Ovary (tissue), 10 donors: ENCODE measurements at places on chromosomes 7 and 10. TPM values are rescaled to one million over a fixed set of nuclear protein-coding genes. Genes with fewer than 3 reads are reported as not detected.

GRCh38 chr10:62332406-62332805 is 41.8 kb upstream of the ZNF365 start:
- no peak for DNase-seq

The BLOC1S2 gene
- total RNA-seq: 24.6 TPM

DNA sequence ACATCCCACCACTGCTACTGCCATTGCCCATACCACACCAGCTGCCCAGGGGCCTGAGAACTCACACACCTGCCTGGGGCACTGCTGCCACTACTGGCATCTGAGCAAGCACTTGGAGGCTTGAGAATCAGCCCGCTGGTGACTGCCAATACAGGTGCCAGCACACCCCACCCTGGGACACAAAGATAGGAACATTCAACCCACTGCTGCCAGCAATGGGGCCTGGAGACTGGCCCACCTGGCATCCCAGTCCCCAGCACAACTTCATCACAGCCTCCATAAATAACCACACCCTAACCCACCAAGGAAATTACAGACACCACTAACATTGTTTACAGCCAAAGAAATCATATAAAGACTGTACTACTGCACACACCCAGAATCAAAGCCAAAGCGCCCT is 115.9 kb downstream of the SLC16A9 start:
- no peak for DNase-seq

The SEMA4G gene
- 13.1 TPM for total RNA-seq

The VDAC2 gene
- total RNA-seq: 154 TPM

The SORCS1 gene
- total RNA-seq: 1.3 TPM

DNA sequence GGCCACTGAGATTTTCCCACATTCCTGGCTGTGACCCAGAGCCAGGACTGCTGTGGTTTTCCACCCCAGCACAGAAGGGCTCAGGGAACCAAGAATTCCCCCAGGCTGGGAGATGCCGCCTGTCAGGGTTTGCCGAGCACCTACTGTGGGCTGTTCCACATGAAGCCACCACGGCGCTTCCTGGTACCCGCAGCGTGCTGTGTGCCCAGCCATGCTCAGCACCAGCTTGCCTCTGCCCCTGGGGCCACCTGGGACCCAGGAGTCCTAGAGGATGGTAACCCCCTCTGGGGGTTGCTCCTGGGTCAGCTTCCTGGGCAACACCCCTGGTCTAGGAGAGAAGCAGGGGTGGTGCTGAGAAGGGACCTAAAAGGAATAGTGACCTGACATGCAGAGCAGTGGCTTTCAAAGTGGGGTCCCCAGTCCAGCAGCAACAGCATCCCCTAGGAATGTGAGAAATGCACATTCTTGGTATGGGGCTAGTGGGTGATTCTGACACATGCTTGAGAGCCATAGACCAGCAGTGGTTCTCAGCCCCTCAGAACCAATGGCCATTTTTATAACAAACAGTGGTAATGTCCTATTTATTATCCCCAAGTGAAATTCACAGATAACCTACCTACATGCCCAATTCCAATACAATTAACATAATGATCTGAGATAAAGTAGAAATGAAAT is 53.4 kb downstream of the TSPAN15 start:
- DNase-seq: no peak

- DNase-seq: no peak
Measured at GRCh38 chr10:725302-725701, 35.8 kb upstream of the DIP2C start.

DNA sequence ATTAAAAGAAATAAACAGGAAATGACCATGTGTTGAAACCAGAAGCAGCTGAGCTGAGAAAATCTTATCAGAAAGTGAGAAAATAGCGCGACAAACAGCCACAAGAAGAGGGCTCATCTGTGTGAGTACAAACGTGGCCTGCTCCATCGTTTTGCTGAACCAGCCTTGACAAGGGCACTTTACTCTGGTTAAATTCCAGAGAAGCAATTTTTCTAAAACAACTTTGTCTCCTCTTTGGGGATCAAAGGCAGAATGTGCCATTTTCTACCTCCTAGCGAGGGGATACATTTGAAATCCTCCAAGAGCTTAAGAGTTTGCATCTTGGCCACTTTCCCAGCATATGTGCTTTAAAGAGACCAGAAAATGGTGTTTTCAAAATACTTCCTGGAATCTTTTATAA is 51.3 kb upstream of the VIPR2 start:
- DNase-seq: no peak

The DUSP5 gene
- 6.2 TPM for total RNA-seq

DNA sequence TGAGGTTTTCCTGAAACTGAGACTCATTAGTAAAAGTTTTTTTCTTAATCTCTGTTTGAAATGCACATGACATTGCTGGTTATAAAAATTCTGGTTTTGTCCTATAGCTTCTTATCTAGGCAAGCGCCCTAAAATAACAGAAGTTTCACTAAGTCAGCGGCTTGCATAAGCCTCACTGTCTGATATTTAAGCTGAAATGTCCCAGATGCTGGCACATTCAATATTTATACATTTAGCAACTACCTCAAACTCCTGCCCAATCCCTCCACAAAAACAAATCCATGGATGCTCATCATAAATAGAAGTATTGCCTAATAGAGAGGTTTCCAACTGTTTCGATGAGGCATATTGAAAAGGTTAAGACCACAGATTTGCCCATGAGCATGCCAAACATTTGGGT is 83.1 kb upstream of the EGR2 start:
- DNase-seq: no peak

- no peak for DNase-seq
Measured at GRCh38 chr7:99449326-99449725, 10.6 kb downstream of the CPSF4 start.

The C10orf143 gene
- total RNA-seq: 3.1 TPM

The AS3MT gene
- 6.2 TPM for total RNA-seq

DNA sequence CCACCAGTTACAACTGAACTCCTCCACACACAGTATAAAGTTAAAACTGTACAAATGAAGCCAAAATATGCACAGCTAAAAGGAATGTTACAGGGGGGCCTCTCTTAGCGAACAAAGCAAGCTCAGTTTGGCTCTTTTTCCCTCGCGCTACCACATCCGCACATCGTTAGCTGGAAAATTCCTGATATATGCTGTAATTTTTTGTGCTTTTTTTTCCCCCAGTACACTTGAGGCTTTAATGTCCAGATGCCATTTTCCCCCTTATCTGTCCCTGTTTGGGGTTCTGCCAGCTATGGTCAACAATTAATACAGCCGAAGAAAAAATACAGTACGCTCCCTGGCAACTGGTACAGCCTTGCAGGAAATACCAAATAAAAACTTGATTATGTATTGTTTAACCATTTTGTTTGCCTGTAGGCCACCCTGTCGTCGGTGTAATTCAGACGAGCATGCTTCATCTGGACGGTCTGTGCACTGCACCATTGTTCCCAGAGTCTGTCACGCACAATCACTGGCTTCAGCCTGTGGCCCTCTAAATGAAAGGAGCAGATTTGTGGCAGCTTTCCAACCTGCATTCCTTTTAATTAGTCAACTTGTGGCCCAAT is 108.1 kb upstream of the FAM133B start:
- DNase-seq: no peak

GRCh38 chr7:154767821-154768415 is 235.0 kb downstream of the PAXIP1 start:
- no peak for DNase-seq

- no peak for DNase-seq
Measured at GRCh38 chr10:72830625-72831024, 62.9 kb upstream of the OIT3 start.
